ENCODE measurements at places on chromosomes 6 and 20.

DNA sequence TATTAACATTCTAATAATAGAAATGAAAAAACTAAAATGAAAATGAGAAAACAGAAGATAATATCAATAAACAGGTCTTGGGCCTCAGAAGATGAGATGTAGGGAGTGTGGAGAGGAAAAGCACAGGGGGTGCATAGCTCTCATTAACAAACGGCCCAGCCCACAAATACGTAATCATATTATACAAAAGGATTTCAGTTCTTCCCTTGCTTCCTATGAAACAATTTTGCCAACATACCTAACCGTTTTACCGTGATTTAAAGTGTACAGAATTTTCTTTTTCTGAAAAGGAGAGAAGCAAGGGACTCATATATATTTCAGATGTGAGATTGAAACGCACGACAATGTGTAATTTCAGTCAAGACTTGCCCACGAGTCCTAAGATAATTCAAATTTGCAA lies 136.0 kb downstream of the HFE start:
- no peak for DNase-seq

DNA sequence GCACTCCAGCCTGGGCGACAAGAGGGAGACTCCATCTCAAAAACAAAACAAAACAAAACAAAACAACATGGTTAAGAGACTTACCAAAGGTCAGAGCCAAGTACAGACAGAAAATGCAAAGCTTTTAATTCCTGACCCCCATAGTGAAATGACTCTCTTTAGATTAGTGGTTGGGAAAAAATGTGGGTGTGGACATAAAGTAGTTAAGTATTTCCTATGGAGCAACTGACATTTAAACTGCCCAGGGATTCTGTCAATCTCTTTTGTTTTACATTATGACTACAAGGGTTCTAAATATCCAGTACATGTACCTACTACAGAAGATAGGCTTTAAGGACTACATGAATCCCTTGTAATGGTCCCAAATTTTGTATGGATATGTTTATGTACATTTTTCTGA lies 75.1 kb downstream of the IRAK1BP1 start:
- DNase-seq = no peak

DNA sequence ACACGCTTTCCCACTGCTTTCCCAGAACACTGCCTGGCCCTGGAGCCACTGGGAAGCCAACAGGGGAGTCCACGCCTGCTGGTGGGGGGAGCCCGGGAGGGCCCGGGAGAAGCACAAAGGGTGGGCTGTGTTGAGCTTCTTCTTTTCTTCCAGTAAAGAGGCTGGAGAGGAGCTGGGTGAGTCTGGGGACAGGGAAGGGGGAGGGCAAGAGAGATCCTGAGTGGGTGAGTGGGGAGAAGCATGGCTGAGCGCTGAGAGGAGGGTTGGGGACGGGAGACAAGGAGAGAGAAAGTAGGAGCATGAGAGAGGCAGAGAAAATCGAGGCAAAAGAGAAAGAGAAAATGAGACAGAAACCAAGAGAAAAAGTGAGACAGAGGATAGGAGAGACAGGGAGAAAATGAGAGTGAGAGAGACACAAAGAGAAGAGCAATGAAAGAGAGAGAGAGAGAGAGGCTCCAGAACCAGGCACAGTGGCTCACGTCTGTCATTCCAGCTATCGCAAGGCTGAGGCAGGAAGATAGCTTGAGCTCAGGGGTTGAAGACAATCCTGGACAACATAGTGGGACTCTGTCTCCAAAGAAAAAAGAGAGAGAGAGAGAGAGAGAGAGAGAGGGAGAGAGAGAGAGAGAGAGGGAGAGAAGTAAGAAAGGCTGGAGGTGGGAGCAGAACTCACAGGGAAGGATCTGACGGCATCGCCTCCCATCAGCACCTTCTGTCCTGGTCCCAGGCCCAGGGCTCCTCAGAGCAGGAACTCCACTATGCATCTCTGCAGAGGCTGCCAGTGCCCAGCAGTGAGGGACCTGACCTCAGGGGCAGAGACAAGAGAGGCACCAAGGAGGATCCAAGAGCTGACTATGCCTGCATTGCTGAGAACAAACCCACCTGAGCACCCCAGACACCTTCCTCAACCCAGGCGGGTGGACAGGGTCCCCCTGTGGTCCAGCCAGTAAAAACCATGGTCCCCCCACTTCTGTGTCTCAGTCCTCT lies 2.0 kb downstream of the LST1 start:
- no peak for DNase-seq

DNA sequence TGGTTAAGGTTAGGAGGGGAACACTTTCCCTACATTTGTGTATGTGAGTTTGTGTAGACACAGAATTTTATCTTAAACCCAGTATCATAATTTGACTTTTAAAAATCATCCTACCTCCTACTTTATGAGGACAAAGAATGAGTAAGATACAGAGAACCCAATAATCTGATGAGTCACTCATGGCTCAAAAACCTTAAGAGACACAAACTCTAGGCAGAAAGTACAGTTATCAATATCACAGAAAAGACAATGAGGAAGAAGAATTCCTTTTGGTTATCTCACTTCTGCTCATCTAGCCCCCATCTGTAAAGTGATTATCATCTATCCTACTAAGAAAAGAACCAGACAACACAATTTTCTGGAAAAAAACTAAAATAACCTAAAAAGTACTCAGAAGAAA lies 87.7 kb downstream of the EPB41L2 start:
- no peak for DNase-seq

GRCh38 chr6:88666901-88667300 lies 296.5 kb downstream of the RNGTT start:
- DNase-seq = no peak

GRCh38 chr6:106692112-106692818 lies 62.9 kb downstream of the QRSL1 start:
- peak; percentile 16 for DNase-seq

GRCh38 chr6:81727876-81728517 lies 24.5 kb downstream of the TENT5A start:
- no peak for DNase-seq

DNA sequence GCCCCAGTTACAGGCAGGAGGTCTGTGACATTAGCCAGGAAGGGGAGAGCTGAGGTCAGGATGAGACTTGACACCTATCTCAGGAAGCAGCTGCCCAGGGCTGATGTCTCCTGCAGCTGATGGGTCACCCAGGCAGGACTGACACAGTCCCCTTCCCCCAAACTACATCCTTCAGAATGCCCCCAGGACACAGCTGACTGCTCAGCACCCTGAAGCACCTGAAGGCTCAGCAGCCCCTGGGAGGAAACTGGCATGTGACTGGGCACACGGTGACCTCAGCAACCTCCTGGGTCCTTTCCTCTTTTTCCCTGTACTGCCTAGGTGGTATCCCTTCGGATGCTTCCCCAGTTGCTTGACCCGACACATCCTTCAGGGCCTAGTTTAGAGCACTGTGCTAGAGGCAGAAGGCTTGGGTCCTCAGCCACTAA lies 1.9 kb downstream of the SDC4 start:
- no peak for DNase-seq

DNA sequence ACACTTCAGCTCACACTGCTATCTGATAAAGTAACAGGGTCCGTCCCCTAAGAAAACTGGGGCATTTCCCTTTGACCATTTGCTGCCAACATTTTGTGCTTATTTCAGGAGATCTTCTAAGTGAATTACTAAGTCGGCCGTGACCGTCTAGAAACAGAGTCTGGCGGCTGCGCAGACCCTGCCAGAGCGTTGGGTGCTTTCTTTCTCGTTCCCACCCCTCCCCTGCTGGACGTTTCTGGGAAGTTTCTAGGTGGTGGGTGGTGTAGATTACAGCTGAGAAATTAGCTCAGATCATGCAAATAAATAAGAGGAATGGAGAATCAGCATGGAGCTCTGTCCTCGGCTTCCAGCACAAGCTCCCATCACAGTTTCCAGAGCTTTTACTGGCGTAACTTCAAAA lies 128.1 kb downstream of the MYLK4 start:
- DNase-seq = no peak

DNA sequence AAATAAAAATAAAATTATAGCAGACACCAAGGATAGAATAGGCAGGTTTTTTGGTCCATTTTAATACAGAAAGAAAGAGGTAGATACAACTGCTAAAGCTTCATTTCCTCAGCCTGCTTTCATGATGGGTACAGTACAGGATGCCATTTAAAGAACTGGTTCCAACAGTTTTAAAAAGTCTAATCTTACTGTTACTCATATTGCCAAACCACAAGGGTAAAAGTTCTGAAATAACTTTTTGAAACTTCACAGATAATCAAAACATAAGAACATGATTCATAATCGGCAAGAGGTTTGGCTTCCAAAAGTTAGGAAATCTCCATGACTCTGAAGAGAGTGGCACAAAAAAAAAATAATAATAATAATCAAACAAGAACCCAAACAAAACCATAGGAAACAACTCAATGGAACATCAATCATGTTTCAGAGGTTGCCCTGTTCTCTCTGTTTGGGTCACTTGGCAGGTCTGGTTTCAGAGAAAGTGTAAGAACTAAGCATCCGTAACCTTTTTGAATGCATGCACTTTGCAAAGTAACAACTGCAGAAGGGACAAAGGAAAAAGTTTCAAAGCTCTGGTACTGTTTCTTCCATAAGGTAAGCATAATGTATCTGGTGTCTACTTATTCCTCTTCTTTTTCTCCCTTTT lies 79.7 kb downstream of the SMLR1 start:
- no peak for DNase-seq

GRCh38 chr20:47951521-47951971 lies 166.3 kb upstream of the SULF2 start:
- no peak for DNase-seq

DNA sequence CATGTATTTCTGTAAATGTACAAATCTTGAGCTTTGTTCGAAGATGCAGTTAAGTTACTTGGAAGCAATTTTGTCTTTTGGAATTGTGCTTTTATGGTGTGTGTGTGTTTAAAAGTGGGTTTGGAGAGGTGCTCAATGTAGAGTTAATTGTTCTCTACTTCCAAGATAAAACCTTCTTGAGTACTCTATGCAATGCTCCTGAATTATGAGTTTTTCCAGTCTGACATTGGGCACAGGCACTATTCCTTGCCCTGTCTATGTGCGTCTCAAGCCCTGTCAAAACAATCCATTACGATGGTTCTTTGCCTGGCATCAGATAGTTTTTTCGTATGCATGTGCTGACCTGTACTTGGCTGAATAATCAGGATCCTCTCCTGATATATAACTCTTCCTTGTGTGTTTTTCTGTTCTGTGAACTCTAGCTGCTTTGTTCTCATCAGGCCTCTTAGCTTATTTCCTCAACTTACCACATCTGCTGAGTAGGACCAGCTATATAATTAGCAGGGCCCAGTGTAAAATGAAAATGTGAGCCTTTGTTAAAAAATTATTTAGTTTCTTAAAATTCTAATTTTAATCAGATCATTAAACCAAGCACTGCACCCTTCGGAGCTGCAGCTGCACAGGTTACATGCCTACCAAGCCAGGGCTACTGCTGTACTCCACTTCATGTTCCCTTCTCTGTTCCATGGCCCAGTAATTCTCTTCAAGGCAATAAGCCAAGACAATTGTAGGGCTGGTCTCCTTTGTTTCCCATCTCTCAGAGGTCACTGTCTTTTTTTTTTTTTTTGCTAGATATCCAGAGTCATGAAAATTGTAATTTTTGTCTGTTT lies 160.1 kb downstream of the ZFAND3 start:
- DNase-seq = no peak

Data from NCI-H2107 (cell line).